ENCODE measurements at places on chromosomes 3 and 15. TPM values are rescaled to one million over a fixed set of nuclear protein-coding genes. Genes with fewer than 3 reads are reported as not detected.

The ASB14 gene
- total RNA-seq = not detected

The ADAMTS17 gene
- total RNA-seq = 3.2 TPM

The DNAJB11 gene
- total RNA-seq = 52.8 TPM

The CLDN11 gene
- 9.4 TPM for total RNA-seq

The KLHL40 gene
- total RNA-seq = not detected

The PRTG gene
- total RNA-seq = 1.1 TPM

The NMB gene
- 31.6 TPM for total RNA-seq

The TNNC1 gene
- total RNA-seq = 3,233 TPM

The VPS8 gene
- 29.1 TPM for total RNA-seq

The ESYT3 gene
- 0.52 TPM for total RNA-seq

The PPP1R14D gene
- total RNA-seq = not detected

The IL5RA gene
- 2.3 TPM for total RNA-seq

The FAM162A gene
- 118 TPM for total RNA-seq

The MITF gene
- total RNA-seq = 51.4 TPM

The FAM227B gene
- total RNA-seq = 8.2 TPM

The BHLHE40 gene
- total RNA-seq = 31.1 TPM

The MESD gene
- 19.4 TPM for total RNA-seq

The CHMP2B gene
- total RNA-seq = 41.8 TPM

The TEX55 gene
- not detected for total RNA-seq

The GOLGA8O gene
- 1.7 TPM for total RNA-seq

The PGBD4 gene
- 1.9 TPM for total RNA-seq

The CX3CR1 gene
- 1.4 TPM for total RNA-seq

The CCR3 gene
- total RNA-seq = not detected

The FBXW12 gene
- not detected for total RNA-seq

The GPR149 gene
- total RNA-seq = not detected

The STX19 gene
- total RNA-seq = not detected

The HYKK gene
- total RNA-seq = 7.1 TPM

The FBXO40 gene
- total RNA-seq = 146 TPM

The CFAP20DC gene
- total RNA-seq = 0.08 TPM

The CLRN1 gene
- total RNA-seq = not detected

The ALCAM gene
- 7.4 TPM for total RNA-seq

The KNSTRN gene
- total RNA-seq = 8.0 TPM

The SAXO2 gene
- 3.1 TPM for total RNA-seq

The TGM4 gene
- not detected for total RNA-seq

The GOLGA6L9 gene
- 0.92 TPM for total RNA-seq

The CYP8B1 gene
- not detected for total RNA-seq

The ACAD9 gene
- total RNA-seq = 35.3 TPM

The CP gene
- 13.9 TPM for total RNA-seq

The TMEM44 gene
- 12.1 TPM for total RNA-seq

The PPARG gene
- 40.1 TPM for total RNA-seq

The FAM3D gene
- not detected for total RNA-seq

The PLS1 gene
- total RNA-seq = 1.5 TPM

The APPL1 gene
- 38.1 TPM for total RNA-seq

The WDR72 gene
- 0.10 TPM for total RNA-seq

The DNAH12 gene
- total RNA-seq = not detected

The ATRIP gene
- total RNA-seq = 5.7 TPM

The KLHL18 gene
- 32.9 TPM for total RNA-seq

Data from left cardiac atrium (tissue), 4 donors.